Cortex of kidney (tissue), 1 donor: ENCODE measurements at places on chromosomes 3 and 15.

GRCh38 chr3:179853176-179853575 is 183.6 kb downstream of the PEX5L start:
- no peak for DNase-seq

- DNase-seq = no peak
Measured at GRCh38 chr15:82963471-82964341, 11.2 kb upstream of the HOMER2 start.

DNA sequence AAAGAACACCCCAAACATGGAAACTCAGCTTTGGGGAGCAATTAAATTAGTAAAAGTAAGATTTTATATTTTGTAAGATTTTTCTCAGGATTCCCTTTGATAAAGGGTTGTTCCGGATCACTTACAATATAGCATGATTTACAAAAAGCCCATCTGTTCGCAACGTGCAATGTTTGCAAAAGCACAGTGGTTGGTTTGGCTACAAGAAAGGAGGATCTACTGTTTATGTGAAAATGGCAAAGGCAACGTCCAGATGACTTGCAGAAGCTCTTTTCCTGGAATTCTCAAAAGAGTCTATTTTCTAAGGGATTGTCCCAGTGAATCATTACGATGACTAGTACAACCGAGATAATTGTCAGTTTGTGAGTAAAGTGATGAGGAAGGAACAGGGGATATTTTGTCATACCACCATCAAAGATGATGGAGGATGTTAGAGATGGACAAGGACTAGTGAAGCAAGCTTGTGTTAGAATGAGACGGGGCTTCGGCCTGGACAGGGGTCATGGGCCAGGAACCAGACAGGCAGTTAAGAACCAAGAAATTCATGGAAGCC is 71.6 kb downstream of the CRYGS start:
- no peak for DNase-seq

- no peak for DNase-seq
Measured at GRCh38 chr3:24145981-24146822, 201.1 kb downstream of the NR1D2 start.

DNA sequence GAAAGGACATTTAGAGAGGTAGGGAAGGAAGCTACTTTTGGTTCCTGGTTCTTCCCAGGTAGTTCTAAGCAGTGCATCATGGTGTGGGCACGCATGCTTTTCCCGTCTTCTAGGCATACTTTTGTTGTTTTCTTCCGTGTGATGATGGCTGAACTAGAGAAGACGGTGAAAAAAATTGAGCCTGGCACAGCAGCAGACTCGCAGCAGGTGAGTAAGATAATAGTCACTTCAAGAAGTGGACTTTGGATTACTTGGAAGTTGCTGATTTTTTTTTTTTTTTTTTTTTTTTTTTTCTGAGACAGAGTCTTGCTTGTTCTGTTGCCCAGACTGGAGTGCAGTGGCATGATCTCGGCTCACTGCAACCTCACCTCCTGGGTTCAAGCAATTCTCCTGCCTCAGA is 17.9 kb downstream of the FANCD2OS start:
- DNase-seq = no peak

- no peak for DNase-seq
Measured at GRCh38 chr3:77380136-77380535, 340.2 kb downstream of the ROBO2 start.

GRCh38 chr3:192207651-192208050 is 519.7 kb downstream of the FGF12 start:
- DNase-seq = no peak

DNA sequence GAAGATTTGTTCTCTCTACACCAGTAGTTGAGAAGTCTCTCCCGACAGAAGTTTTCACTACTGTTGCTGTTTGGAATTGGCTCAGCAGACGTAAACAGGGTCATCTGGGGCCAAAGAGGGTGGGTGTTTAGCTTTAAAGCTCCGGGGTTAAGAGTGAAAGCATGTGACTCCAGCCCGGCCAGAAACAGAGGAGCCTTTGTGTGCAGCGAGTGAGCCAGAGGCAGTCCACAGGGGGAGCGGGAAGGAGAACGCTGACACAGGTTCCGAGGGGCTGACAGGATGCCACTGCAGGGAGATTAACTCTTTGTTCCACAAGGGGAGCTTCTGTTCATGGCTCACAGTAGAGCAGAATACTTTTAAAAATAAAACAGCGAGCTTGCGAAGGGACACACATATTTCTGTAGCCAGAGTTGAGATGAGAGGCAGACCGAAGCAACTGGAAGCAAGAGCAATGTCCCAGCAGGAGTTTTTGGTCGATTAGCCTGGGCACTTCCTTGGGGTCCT is 26.9 kb downstream of the BMF start:
- DNase-seq = no peak

- DNase-seq = no peak
Measured at GRCh38 chr3:36843065-36844051, 79.0 kb upstream of the DCLK3 start.

GRCh38 chr3:34876997-34877396 is 762.3 kb upstream of the ARPP21 start:
- no peak for DNase-seq

GRCh38 chr3:82641701-82642100 is 880.3 kb upstream of the GBE1 start:
- DNase-seq = no peak

DNA sequence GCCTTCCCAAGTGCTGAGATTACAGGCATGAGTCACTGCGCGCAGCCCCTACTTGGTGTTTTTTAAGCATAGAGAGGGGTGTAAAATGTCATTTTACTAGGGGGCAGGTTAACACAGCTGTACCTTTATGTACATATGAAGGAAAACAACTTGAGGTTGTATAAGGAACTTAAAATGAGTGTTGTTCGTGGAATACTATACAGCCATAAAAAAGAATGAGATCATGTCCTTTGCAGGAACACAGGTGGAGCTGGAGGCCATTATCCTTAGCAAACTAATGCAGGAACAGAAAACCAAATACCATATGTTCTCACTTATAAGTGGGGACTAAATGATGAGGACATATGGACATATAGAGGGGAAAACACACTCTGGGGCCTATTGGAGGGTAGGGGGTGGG is 256.2 kb upstream of the C2CD4B start:
- no peak for DNase-seq

- DNase-seq = no peak
Measured at GRCh38 chr3:112504123-112504522, 4.9 kb upstream of the BTLA start.

DNA sequence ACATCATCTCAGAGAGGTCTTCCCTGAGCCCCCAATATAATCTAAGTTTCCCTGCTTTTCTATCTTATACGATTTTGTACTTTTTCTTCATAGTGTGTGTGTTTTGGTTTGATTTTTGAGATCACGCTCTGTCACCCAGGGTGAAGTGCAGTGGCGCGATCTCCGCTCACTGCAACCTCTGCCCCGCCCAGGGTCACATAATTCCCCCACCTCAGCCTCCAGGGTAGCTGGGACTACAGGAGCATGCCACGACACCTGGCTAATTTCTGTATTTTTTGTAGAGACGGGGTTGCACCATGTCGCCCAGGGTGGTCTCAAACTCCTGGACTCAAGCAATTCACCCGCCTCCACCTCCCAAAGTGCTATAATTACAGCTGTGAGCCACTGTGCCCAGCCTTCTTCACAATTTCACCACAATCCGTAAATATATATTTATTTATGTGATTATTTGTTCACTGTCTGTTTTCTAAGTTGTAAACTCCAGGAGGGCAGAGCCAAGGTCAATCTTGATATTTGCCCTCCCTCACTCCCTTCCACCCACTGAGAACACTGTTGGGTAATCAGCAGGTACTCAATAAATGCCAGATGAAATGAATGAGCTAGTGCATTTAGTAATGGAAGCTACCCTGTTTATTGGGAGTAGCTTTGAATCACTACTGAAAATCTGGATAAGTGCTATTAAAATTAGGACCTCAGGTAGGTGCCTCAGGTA is 547 bp upstream of the KNSTRN start:
- DNase-seq = no peak

DNA sequence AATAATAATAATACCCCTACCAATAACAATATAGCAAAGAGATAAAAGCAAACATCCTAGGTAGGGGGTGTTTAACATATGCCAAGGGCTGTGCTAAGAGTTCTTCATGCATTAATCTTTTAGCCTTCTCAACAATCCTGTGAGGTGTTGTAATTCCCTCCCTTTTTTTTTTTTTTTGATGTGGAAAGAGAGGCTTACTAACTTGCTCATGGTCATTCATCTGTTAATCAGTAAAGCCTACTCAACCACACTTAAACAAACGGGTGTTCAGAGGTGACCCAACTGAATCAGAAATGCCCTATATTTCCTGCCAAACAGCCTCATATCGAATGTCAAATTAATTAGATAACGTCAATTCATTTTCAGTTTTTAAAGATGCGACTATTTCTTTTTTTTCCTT is 232.1 kb downstream of the CTNNB1 start:
- no peak for DNase-seq

DNA sequence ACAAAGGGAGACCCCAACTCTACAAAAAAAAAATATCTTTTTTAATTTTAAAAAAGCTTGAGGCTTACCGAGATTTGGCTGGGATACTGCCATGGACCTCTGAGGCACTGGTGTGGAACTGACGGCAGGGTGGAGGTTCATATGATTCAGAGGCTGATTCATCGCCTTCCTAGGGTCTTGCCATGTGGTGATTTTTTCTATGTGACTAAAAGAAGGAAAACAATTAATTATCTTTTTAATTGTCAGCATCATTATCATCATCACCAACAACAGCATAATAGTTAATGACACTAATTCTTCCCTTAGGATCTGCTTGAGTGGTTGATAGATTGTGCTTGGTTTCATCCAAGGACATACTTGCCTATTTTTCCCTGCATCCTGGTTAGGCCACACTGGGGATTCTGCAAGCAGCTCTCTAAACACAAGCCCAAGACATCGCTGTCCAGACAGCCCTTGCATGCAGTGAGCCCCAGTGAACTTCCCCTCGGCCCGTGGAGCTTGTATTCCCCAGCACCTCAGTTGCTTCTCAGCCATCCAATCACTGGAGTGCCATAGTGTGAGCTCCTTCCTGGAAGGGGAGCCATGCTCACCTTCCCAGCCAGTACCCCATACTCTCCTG is 84.9 kb downstream of the WWTR1 start:
- DNase-seq = no peak

DNA sequence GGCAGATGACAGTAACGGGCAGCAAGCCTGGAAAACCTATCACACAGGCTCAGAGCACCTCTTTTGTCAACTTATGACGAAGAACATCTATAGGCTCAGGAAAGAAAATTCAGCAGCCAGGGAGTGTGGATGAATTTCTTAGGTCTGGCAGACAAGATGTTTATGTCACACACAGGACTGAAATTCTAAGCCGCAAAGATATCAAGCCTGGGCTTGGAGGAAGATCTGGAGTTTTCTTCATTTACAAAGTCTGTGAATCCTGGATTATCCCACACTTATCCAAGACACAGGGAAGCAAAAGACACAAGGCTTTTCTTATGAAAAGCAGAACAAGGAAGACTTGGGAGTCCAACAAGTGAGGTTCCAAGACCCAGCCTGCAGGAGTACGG is 23.4 kb upstream of the CHCHD6 start:
- DNase-seq = no peak

GRCh38 chr3:157091083-157091833 is 68.7 kb downstream of the CCNL1 start:
- no peak for DNase-seq

DNA sequence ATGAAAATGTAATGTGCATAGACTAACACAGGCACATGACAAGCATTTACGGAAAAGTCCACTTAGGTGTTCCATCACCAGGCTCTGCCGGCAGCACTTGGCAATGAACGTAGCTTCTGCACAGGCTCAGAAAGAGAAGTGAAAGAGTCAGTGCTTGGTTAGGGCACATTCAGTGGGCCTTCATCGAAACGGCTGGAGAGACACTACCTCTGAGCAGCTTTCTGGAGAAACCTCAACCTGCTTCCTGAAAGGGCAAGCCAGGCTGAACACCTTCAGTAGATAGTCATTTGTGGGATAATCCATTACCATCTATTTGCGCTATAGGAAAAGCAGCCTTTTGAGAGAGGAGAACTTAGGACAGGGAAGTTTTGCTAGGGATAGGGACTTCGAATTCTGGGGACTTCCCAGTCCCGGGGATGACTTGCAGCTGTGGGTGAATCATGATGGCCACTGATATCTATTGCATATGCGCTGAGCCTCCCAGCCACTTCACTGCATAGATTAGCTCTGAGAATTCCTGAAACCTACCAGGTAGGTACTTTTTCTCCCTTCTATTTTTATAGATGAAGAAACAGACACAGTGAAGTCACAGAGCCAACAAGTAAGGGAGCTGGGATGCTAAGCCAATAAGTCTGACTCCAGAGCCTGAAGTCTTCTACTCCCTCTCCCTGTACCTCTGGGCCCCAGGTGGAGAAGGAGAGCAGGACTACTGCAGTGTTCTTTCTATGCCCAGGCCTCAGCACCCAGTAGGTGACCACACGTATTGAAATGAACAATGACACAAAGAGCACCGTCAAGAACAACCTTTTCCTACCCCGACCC is 4.2 kb upstream of the SH2D7 start:
- DNase-seq = no peak

- DNase-seq = no peak
Measured at GRCh38 chr15:37098468-37099318, 1.7 kb downstream of the MEIS2 start.

GRCh38 chr15:36904715-36905114 is 195.6 kb downstream of the MEIS2 start:
- DNase-seq = no peak
